ENCODE measurements at places on chromosomes 4 and X.
A peak's percentile ranks its signal among the peaks of the same experiment; 100 is the strongest.

- DNase-seq = no peak
Observed at GRCh38 chr4:180947425-180947824, 1295.8 kb upstream of the TENM3 start.

DNA sequence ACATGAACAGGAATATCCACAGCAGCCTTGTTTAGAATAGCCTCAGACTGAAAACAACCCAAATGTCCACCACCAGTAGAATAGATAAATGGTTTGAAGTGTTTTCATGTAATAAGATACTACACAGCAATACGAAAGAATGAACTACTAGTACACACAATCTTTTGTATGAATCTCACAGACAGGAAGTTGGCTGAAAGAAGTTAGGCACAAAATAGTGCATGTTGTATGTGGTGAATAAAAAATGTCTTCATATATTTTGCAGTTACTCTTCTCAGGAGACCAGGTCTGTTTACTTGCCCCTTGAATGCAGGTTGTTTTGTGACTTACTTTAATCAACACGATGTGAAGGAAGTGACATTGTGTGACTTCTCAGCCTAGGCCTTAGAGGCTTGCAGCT lies 75.9 kb upstream of the LEF1 start:
- no peak for DNase-seq

- DNase-seq = no peak
Observed at GRCh38 chrX:20252381-20253231, 14.1 kb downstream of the RPS6KA3 start.

DNA sequence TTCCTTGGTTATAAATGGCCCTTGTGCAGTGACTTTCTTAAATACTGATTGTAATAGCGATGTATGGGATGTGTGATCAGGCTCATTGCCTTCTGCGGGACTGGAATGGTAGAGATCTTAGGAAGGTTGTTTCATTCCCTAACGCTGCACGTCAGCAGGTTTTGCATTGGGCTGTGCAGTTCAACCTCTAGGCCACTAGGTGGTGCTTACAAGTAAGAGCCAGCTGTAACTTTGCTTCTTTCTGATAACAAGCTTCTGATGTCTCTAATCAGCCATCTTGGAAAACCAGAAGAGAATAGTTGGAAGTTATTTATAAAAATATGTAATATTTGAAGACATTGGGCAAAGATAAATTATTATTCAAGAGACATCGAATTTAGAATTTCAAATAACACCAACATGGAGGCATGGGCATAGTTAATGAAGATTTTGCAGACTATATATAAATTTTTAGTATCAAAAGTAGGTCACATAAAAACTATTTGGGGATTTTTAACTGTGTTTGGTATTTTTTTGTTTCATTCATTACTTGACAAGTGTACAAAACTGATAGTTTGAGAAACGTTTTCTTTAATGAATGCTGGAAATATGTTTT lies 339.7 kb upstream of the PCDH7 start:
- DNase-seq = peak; percentile 1

DNA sequence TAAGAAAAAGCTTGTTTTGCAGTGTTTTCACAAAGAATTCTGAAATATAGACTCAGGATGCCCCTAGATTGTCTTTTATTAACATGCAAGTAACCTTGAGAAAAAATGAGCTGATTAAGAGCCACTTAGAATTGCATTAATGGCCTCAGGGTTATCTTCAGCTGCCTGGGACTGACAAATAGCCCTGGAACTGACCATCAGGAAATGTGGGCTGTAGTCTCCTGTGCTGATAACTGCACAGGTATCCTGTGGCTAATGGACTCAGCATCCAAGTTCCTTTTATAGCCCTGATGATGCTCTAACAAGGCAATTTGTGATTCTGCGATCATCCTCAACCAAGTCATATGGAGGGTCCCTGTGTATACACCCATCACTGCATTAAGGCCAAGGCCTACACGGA lies 17.0 kb downstream of the CA5B start:
- no peak for DNase-seq

DNA sequence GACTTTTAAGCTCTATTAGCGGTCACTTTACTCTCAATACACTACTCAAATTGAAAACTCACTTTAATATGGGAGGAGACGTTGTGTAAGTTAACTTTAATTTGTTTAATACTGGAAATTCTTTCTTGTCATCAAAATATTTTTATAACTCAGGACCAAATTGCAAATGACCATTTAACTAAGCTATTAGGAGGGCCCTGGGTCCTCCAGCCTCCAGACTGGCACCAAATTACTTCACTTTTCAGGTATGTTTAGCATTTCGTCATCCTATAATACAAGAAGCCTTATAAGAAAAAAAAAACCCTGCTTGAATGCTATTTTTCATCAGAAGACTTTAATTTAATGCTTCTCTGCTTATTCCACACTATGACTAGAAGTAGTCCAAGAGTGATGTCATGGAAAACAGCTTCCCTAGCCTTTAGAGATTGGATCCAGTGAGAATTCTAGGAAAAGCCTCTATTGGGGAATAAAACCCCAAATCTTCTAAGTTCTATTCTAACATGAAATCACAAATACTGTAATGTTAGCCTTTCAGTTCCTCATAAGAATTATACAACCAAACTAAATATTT lies 6.6 kb downstream of the KLHL15 start:
- no peak for DNase-seq

DNA sequence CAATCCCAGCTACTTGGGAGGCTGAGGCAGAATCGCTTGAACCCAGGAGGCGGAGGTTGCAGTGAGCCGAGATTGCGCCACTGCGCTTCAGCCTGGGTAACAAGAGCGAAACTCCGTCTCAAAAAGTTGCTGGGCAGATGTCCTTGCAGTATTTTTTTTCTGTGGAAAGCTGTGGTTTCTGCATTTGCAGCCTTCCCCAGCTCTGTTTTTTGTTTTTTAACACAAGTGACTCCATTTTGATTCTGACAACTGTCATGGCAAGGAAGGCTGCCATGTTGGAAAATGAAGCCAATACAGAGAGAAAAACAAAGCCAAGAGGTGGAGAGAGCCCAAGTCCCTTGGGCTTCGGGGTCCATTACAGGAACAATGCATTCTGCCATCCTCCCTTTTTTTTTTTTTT lies 11.7 kb upstream of the SLC10A3 start:
- DNase-seq = no peak

GRCh38 chr4:184460499-184461285 lies 13.7 kb downstream of the IRF2 start:
- no peak for DNase-seq

GRCh38 chr4:121656269-121656641 lies 40.5 kb downstream of the ANXA5 start:
- DNase-seq = peak; percentile 70

- no peak for DNase-seq
Observed at GRCh38 chr4:14028862-14029261, 401.3 kb upstream of the BOD1L1 start.

GRCh38 chrX:12866451-12867377 lies at the start of gene TLR7:
Gene TLR7, plus strand, starts transcription at chrX:12867072. Its CDS starts 507 bp downstream, at chrX:12867579.
- no peak for DNase-seq

DNA sequence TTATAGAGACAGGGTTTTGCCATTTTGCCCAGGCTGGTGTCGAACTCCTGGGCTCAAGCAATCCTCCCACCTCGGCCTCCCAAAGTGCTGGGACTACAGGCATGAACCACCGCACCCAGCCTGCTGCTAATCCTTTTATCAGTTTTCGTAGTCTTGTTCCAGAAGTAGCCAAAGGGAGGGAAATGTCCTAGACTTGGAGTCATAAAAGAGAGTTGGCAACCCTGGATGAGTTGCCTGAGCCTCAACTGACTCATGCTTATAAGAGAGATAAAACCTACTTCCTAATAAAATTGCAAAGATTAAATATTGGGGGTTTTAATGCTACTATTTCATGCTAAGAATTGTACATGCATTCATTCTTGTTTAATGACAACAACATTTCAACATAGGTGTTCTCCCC lies 44.3 kb downstream of the CD40LG start:
- DNase-seq = no peak

DNA sequence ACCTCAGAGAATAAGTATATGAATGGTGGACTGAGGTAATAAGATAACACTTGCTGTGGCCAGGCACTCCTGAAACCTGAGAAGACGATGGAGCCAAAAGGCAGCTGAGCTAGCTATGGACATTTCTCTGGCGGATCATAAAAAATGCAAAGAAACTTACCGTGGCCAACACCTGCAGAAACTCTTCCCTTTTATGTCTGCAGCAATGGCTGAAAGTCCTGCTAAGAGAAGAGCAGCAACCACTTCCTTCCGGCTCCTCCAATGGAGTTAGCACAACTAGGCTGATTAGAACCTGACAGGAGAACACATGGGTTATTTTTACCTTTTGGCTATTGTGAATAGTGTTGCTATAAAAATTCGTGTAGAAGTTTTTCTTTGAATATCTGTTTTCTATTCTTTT lies 76.0 kb upstream of the MAGEB16 start:
- DNase-seq = no peak

DNA sequence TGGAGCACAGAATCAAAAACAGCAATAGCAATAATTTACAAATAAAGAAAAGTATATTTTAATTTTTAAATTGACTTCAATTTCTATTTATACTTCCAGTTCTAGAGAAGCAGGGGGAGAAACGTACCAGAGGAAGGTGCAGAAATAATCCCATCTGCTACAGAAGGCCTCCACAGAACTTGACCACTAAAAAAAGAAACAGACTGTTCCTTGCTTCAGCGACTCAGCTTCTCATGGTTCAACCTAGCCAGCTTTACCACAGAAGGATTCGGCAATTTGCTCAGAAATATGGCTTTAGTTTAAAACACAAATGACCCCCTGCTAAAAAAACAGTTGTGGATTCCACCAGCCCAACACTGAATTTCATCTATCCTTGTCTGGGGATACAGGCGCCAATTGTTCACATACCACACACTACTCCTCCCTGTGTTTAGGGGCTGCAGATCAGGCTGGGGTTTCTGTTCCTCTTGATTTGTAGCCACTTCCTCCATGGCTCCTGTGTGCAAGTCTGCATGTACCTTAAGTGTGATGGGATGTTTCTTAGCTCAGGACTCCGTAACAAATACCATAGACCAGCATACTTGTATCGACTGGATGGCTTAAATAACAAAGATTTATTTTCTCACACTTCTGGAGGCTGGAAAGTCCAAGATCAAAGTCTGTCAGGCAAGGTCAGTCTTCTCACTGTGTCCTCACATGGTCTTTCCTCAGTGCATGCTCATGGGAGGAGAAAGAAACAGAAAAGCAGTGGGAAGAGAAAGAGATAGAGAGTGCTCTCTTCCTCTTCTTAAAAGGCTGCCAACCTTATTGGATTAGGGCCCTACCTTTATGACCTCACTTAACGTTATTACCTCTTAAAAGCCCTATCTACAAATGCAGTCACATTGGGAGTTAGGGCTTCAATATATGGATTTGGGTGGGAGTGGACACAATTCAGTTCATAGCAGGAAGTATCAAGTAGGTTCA lies 79.1 kb downstream of the AMOT start:
- no peak for DNase-seq

- no peak for DNase-seq
Observed at GRCh38 chr4:146098397-146098796, 77.1 kb upstream of the LSM6 start.

GRCh38 chrX:111914398-111915090 lies 38.6 kb downstream of the TRPC5OS start:
- peak; percentile 0 for DNase-seq

GRCh38 chr4:118400356-118400755 lies 47.6 kb upstream of the PRSS12 start:
- no peak for DNase-seq

- DNase-seq = peak; percentile 15
Observed at GRCh38 chrX:2629316-2630007, 61.6 kb upstream of the CD99 start.

GRCh38 chr4:147629783-147630730 lies 12.9 kb downstream of the TMEM184C start:
- DNase-seq = no peak

GRCh38 chr4:38581426-38582106 lies 82.4 kb upstream of the KLF3 start:
- DNase-seq = no peak

- no peak for DNase-seq
Observed at GRCh38 chr4:75484190-75484589, 30.0 kb downstream of the RCHY1 start.

GRCh38 chr4:2226261-2226660 lies 15.7 kb downstream of the HAUS3 start:
- DNase-seq = no peak

Data from T47D (cell line).